ENCODE measurements at places on chromosomes 7 and 10.

DNA sequence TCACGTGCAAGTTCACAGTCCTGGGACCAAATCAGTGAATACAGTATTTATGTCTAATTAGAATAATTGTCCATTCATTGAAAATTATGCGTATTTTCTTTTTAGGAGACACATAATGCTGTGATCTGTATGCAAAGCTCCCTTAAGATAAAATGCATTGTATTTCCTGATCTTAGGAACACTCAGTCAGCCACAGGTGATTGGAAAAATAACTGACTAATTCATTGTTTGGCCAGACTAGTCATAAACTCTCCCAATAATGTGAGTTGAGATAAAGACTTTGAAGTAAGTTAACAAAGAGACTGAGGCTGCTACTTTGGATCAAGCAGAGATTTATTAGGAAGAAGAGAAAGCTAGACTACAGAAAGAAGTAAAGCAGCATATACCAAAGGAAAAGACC is 182.2 kb downstream of the GNAI1 start:
- no peak for DNase-seq

- DNase-seq = no peak
These were observed 155.1 kb downstream of the ANK3 start for GRCh38 chr10:60234551-60234950.

DNA sequence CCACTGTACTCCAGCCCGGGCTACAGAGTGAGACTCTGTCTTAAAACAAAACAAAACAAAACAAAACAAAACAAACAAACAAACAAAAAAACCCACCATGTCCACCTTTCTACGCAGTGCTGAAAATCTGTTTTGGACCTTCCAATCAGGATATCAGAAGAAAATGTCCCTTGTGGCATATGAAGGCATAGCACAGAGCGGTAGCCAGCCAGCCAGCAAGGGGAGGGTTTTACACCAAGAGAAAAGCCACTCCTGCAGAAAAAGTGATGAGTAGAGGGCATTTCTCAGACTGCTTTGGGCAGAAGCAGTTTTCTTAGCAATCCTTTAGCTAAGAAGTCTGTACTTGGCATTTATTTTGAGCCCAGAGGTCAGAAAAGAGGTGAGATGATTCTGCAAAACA is 612.2 kb downstream of the TYW1 start:
- no peak for DNase-seq

- DNase-seq = no peak
These were observed 3.6 kb downstream of the VAX1 start for GRCh38 chr10:117134306-117135025.

GRCh38 chr10:11600280-11600679 is 11.2 kb downstream of the USP6NL start:
- no peak for DNase-seq

Measured in activated naive CD4-positive, alpha-beta T cell treated with anti-CD3 and anti-CD28 coated beads, Interleukin-2, amount 50 U/mL, for 72 hours (primary cell).